ENCODE measurements at places on chromosomes 12 and 14.

GRCh38 chr14:103002578-103003350 lies 54.6 kb downstream of the CDC42BPB start:
- peak; percentile 22 for DNase-seq

GRCh38 chr12:104733717-104734175 lies 224.3 kb downstream of the SLC41A2 start:
- DNase-seq: peak; percentile 53

GRCh38 chr12:16606991-16607390 lies 1.0 kb upstream of the LMO3 start:
- DNase-seq: no peak

DNA sequence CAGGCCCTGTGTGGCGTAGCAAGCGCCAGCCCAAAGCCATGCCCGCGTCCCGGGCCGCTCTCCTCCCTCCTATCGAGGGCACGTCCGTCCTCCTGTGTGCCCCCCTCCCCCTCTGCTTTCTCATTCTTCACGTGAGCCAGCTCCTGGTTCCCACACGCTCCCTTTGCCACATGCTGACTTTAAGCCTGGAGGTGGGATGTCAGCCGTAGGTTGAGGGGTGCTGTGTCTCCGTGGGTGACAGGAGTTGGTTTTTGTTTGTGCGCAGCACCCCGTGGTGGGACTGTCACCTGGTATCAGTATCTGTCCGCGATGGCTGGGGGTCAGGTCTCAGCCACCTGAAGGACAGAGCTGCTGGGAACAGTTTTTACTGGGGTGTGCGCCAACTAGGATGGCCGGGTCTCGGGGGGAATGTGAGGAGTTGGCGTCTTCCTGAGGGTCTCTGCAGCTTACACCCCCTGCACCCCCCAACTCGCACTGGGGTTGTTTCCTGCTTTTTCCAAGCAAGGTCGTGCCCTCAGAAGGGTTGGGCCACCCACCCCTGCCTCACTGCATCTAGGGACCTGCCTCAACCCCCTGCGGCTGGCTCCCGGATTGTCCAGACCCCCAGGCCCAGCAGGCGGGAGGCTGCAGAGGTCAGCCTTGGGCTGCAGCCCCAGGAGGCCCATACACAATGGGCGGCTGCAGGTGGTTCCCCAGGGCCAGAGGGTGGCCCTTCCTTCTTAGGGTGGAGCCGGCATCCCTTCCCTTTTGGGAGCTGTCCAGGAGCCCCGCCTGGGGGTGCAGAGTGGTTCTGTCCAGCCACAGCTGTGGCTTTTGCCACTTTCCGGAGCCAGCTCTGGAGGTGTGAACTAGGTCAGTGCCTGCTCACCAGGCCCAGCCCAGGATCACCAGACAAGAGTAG lies 7.3 kb downstream of the ULK1 start:
- DNase-seq: no peak

DNA sequence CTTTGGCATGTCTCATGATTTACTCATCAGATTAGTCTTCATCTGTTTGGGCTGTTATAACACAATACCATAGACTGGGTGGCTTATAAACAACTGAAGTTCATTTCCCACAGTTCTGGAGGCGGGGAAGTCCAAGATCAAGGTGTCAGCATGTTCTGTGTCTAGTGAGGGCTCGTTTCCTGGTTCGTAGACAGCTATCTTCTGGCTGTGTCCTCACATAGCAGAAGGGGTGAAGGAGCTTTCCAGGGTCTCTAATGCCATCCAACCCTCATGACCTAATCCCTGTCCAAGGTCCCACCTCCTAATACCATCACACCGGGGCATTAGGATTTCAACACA lies 30.8 kb upstream of the NRDE2 start:
- DNase-seq: no peak

DNA sequence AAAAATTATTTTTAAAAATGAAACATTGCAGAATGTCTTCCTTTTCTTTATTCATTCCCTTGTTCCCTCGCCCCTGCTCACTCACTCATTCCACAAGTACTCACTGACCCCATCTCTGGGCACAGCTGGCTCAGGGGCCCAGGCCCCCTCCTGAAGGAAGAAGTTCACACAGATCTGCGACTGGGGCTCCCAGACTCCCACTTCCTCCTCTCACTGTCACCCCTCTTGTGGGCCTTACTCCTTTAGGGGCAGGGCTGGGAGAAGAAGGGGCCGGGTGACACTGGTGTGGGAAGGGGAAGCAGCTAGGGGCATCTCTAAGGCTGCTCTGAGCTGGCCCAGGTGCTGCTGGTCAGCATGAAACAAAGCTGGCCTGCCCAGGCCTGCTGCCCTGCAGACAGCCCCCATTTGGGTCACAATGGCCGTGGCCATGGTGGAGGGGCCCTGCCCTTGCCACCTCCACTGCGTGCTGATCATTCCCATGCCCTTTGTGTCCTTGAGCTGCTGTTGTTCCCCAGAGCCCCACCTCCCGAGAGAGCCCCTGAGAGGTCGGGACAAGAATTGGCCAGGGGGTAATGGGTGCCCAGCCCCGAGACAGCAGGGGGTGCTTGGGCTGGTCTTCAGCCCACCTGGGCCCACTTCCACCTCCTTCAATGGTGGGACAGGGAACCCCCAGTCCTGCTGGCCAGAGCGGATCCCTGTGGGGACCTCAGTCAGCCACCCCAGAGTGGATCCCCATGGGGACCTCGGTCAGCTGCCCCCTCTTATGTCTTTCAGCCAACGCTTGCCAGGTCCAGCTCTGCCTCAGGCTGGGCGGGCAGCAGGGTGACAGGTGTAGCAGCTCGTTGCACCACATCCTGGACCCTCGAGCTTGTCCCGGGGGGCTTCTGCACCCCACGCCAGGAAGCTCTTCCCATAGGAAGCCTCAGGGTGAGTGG lies 212.4 kb upstream of the C14orf180 start:
- DNase-seq: no peak

DNA sequence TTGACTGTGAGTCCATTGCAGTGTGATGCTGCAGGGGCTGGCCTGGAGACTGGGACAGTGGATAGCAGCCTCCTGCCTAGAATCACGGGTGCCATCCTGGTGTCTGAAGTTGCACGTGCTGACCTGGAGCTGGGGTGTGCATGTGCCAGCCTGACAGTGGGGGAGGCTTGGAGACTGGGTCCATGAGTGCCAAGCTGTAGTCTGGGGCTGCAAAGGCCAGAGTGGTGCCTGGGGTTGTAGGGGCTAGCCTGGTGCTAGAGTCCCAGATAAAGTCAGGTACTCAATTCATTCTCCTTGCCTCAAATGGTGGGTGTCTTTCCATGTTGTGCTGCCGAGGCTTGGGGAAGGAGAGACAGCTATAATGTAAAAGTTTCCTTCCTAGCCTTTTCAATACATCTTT lies 181.9 kb upstream of the NPAS3 start:
- no peak for DNase-seq

DNA sequence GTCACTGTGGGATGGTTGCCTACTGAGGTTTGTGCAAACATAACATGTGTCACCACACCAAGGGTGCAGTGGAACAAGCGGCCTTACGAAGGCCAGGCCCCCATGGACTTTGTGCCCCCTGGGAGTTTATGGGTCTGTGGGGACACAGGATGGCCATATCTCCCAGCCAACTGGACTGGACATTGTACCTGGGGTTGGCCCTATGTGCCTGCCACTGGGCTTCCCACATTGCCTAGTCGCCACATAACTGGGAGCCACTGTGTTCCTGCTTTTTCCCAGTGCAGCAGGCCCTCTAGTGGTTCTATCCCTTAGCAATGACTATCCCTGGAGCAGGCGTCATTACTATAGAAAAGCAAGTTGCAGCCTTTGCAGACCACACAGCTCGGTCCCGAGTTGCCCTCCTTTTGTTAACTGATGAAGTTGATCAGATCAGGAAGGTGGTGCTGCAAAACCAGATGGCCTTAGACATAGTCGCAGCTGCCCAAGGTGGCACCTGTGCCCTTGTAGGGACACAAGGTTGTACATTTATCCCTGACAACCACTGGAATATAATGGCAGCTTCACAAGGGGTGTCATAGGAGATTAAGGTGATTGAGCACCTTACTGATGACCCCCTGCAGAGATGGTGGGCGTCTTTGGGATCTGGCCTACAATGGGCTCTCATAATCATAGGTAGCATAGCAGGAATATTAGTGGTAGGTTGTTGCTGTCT lies 15.2 kb upstream of the RNASE12 start:
- DNase-seq: no peak

GRCh38 chr12:31316891-31317290 lies 9.1 kb downstream of the SINHCAF start:
- no peak for DNase-seq

DNA sequence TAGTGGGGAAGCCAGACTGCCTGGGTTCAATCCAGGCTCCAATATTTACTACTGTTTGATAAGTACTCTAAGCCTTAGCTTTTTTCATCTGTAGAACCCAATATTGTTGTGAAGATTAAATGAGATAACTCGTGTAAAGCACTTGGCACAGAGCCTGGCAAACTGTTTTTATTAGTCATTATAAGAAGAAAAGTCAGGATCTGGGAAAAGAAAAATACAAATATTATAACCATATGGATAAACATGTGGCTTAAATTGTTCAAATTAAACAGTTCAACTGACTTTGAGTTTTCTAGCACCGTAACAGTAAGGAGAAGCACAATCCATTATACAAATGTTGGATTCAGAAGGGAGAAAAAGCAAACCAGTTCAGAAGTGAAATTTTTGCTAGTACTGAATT lies 22.0 kb upstream of the CDK17 start:
- DNase-seq: no peak

GRCh38 chr12:132360410-132360809 lies 31.0 kb upstream of the GALNT9 start:
- DNase-seq: no peak

GRCh38 chr12:22374508-22374907 lies 40.0 kb upstream of the ST8SIA1 start:
- no peak for DNase-seq

DNA sequence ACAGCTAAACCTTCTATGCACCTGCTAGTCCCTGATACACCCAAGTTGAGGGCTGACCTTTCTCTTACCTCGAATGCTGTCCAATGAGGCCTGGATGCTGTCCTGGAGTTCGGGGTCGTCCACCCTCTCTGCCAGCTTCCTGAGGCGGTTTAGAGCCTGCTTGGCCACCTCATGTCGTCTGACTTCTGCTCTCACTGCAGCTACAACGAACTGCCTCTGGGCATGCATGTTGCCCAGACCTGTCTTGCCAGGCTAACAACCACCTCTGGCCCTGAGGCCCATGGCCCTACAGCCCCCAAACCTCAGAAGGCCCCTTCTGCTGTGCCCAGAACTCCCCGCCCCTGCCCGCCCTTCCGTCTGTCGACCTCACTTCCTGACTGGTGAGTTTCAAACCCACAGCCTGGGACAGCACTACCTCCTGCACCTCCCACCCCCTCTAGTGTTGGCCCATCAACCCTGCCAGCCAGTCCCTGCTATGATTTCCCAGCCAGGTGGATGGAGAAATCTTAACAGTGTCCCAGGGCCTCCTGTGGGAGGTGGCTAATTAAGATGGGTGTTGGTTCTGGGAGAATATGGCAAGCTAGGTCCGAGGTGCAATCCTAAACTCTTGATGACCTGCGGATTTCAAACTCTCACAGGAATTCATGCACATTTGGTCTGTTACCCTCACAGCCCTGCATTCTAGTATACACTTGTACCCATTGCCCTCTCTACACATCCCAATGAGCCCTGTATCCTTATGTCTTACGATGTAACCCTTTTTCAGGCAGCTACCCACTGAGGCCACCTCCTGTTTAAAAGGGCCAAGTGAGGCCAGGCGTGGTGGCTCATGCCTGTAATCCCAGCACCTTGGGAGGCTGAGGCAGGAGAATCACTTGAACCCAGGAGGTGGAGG lies 2.7 kb upstream of the TSPAN31 start:
- peak; percentile 91 for DNase-seq

DNA sequence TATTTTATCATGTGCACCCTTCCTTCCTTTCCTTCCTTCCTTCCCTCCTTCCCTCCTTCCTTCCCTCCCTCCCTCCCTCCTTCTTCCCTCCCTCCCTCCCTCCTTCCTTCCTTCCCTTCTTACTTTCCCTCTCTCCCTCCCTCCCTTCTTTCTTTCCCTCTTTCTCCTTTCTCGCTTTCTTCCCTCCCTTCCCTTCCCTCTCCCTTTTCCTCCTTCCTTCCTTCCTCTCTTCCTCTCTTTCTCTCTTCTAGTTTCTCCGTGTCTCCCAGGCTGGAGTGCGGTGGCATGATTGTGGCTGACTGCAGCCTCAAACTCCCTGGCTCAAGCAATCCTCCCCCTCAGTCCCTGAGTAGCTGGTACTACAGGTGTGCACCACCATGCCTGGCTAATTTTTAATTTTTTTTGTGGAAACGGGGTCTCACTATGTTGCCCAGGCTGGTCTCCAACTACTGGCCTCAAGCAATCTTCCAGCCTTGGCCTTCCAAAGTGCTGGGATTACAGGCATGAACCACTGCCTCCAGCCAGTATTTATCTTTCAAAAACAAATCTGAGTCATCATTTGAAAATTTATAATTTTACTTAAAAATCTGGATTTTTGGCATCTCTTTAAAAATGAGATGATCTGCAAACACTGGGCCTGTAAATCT lies 7.8 kb downstream of the C1RL start:
- DNase-seq: no peak

GRCh38 chr12:52924764-52925716 lies 20.2 kb upstream of the KRT8 start:
- no peak for DNase-seq

DNA sequence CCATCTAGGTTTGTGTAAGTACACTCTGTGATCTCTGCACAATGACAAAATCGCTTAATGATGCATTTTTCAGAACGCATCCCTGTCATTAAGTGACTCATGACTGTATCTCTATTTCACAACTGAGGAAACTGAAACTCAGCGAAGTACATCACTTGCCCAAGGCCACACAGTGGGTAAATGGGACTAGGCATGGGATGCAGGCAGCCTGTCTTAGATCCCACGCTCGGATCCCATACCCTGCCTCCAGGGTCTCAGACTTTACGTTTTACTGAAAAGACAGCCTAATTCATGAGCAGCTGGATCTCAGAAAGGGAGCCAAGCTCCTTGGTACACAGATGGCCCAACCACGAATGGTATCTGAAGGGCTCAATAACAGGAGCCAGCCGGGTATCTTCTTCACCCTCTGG lies 2.4 kb upstream of the MLEC start:
- DNase-seq: peak; percentile 16

- DNase-seq: no peak
Observed at GRCh38 chr12:89156862-89157262, 195.4 kb downstream of the DUSP6 start.

DNA sequence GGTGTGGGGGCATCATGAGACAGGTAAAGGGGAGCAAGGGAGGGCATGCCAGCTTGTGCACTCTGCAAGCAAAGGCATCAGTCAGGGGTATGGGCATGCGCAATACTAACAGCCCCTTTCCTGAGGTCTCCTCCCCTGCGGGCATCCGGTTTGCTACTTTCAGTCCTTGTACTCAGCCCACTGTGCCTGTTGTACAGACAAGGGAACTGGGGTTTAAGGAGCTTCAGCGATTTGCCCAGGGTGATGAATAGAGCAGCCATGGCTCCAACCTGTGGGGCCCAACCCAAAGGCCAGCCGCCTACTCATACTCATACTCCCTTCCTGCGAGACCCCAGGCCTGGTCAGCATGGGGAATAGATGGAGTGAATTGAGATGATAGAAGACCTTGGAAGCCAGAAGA lies 66.7 kb downstream of the GALNT16 start:
- no peak for DNase-seq

All from natural killer cell (primary cell).